ENCODE measurements at places on chromosomes 3 and 15.

DNA sequence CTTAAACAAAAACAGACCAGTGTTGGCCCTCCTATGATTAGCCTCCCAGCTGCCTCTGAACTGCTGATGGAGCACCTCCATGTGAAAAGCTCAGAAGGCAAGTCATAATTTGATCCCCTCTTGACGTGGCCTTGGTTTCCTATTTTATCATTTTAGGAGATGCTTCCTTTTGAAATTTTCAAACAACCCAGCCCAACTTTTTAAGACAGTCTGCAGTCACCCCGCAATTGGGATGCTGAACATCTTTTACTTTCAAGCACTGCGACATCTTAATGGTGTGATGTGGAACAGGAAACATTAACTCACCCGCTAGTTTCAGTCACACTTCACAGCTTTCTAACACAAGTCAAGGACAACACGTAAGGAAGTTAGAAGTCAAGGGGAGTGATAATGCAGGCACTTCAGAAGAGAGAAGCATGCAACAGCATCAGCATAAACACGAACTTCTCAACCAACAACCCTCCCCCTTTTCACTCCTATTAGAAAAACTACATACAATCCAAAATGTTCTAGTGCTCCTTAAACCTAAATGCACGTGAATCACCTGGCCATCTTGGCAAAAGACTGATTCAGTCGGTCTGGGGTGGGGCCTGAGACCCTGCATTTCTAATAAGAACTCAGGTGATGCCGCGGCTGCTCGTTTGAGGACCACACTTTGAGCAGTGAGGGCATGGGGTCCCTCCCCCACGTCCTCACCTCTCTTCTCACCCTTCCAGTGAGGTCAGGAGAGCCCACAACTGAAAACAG lies 161.5 kb downstream of the FOXP1 start:
- DNase-seq = no peak

DNA sequence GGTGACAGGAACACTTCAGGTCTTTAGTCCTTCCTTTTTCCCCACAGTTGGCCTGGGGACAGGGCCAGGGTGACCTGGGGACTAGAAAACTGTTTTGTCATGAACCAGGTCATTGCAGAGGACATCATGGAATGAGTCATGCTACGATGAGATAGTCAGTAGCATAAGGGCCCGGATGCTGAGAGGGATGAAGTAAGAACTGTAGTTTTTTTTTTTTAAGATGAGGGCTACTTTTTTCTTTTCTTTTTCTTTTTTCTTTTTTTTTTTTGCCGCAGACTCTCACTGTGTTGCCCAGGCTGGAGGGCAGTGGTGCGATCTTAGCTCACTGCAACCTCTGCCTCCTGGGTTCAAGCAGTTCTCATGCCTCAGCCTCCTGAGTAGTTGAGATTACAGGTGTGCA lies 8.0 kb downstream of the MAP2K5 start:
- DNase-seq = no peak

GRCh38 chr3:8505621-8506020 lies 4.0 kb downstream of the LMCD1 start:
- DNase-seq = no peak

DNA sequence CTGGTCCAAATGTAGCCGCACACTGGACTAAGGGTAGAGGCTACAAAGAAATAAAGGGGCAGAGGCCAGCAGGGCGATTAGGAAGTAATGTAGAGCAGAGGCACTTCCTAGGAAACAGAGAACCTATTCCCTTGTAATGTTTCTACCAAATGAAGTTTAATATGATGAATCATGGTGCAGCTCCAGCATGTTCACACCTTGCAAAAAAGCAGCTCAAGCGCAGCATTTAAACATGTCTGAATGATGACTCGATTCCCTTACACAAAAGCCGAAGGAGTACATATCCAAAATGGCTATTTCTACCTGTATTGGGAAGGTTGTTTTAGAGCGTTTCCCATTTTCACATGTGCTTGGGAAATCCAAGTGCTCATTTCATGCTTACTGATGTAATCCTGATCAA lies 204.8 kb downstream of the MECOM start:
- no peak for DNase-seq

GRCh38 chr15:101538177-101538576 lies 48.7 kb upstream of the PCSK6 start:
- DNase-seq = no peak

- DNase-seq = no peak
These were observed 9.5 kb downstream of the GORASP1 start for GRCh38 chr3:39097716-39098472.

- no peak for DNase-seq
These were observed 58.0 kb upstream of the SLC7A14 start for GRCh38 chr3:170643831-170644230.

- no peak for DNase-seq
These were observed 115.2 kb downstream of the ANO10 start for GRCh38 chr3:43506644-43507043.

- no peak for DNase-seq
These were observed 61.6 kb upstream of the CTDSPL start for GRCh38 chr3:37800022-37800551.

DNA sequence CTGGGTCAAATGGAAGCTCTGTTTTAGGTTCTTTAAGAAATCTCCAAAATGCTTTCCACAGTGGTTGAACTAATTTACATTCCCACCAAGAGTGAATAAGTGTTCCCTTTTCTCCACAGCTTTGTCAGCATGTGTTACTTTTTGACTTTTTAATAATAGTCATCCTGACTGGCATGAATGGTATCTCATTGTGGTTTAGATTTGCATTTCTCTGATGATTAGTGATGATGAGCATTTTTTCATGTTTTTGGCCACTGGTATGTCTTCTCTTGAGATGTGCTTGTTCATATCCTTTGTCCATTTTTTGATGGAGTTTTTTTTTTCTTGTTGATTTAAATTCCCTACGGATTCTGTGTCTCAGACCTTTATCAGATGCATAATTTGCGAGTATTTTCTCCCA lies 745.0 kb upstream of the BCHE start:
- DNase-seq = no peak

DNA sequence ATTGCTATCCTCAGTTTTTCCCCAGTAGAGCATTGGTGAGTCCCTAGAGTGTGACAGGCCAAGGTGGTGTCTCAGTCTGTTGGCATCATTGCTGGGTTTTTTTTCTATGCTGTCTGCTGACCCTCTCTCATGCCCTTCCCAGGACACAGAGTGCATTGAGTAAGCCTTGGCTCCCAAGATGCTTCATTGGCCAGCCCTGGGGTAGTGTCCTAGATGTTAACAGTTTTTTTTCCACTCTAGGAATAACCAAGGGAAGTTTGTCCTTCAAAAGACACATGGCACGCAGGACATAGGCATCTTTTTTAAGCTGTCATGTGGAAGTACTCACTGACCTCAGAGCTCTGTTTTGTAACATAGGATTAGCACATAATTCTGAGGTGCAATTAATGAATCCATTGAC lies 19.5 kb downstream of the ADAMTSL3 start:
- DNase-seq = no peak

- no peak for DNase-seq
These were observed 126.4 kb downstream of the GREM1 start for GRCh38 chr15:32844118-32844711.

DNA sequence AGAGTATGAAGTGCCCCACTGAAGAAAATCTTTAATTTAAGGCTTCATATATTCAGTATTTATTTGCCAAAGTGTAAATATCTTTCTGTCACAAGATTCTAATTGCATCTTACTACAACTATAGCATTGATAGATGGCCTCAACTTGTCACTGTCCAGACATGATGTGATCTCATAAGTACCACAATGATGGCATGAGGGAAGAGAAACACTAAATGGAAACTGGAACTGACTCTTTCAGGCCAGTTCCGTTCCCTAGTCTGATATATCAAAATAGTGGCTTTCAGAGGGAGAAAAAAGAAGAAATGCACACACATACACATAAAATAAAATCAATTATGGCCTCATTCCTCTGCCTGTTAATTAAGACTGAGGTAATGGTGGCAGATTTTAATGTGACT lies 615.7 kb downstream of the TBL1XR1 start:
- no peak for DNase-seq

DNA sequence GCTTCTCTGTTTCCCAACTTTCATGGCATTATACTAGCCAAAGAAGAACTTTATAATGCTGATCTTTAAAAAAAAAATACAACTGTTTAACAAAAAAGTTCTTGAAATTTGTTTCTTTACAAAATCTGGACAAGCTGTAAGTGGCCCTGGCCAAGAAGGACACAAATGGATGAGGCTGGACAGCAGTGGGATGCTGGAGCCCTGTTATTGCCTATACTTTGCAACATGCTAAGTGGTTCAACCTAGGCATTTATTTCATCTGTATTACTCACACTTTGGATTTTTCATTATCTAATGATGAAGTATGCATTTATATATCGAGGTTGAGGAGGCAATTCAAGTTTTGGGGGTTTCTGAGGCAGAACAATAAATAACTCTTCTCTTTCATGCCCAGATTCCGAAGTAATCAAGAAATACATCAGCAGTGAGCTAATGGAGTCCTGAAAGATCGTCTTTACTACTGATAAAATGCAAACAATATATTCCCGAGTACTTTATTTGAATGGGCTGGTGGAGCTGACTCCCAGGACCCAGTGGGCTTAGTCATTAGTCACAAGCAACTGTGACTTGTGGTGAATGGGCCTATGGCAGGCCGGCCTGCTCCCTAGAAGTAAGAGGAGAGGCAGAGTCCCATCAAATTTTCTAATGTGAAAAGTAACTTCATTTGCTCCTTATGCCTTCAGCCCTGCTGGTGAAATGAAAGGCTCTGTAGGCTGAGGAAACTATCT lies 177.3 kb upstream of the DPH6 start:
- no peak for DNase-seq

DNA sequence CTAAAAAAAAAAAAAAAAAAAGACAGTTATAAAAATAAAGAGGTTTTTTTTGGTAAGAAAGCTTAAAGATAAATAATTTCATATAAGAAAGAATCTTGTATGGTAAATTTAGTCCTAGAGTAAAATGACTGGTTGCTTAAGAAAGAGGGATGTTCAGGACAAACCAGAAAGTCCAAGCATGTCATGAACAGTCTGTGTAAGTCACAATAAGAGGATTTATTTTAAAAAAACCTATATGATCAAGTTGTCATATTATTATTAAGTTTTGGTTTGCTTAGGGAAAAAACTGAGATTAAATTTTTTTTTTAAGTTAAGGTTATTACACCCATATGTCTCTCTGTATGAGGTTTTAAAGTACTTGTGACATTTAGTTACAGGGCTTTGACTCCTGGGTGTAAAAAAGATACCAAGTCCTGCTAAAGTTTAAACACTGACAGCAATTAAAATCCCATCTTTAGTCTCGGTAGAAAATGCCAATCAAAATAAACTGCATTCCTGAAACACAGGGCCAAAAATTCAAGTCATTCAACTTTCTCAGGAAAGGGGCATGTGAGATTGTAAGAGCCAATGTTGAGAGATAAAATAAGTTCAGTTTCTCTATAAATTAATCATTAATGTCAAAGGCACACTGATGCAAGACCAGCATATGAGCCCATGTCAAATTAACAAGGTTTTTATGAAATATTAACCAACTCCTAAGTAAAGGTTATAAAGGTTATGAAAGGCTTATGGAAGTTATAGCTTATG lies 8.5 kb upstream of the BDH1 start:
- no peak for DNase-seq

GRCh38 chr3:124878561-124879336 lies 8.4 kb downstream of the ITGB5 start:
- DNase-seq = no peak

DNA sequence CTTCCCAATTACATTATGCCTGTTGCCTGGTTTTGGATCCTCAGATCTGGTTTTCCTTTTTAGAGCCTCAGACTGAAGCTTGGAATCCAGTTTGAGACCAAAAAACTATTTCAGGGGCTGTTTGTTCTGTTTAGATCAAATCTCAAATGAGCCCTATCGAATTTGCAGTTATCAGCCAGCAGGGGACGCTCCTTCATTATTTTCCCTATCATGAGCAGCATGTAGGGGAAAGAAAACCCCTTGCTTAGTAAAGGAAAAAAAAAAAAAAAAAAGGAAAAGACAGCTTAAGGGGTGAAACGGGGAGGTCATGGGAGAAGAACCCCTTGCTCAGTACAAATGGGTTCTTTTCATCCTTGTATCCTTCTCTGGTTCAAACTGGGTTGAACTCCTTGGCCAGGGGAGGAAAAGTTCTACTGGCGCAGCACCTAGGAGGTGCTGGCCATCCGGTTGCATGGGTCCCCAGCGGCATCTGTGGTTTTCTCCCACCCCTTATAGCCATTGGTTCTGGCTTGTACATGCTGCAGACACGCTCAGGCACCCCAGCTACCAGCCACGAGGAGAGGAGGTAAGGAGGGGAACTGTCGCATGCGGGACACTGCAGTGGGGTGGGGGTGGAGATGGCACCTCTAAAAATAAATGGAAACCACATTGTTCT lies 1375.1 kb upstream of the ALCAM start:
- DNase-seq = no peak

DNA sequence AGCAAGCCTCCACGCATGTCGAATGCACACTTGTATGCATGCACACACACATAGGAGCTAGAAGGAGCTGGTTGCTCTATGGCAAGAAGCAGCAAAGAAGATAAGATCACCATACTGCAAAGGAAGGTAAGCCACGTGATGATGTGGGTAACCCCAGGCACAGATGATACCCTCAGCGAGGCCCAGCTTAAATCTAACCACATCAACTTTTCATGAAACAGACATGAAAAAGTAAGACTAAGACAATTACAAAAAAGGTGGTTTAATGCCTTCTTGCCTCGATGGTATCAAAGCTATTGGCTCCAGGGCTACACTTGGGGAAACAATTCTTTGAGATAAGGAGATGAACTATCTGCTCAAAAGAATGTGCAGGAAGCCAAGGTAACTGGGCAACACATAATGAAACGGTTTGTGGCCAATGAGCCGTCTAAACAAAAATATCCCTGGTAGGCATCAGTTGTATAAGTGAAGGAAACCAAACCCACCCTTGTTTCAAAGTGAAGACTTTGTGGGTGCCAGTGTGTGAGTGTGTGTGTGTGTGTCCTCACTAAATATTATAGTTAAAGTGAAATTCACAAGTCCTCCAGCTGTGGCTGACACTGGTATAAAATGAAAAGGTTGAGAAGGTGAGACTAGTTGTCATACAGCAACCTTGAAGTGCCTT lies 365.7 kb upstream of the ICE2 start:
- peak; percentile 33 for DNase-seq

- DNase-seq = no peak
These were observed 74.2 kb upstream of the GAP43 start for GRCh38 chr3:115549071-115549470.

DNA sequence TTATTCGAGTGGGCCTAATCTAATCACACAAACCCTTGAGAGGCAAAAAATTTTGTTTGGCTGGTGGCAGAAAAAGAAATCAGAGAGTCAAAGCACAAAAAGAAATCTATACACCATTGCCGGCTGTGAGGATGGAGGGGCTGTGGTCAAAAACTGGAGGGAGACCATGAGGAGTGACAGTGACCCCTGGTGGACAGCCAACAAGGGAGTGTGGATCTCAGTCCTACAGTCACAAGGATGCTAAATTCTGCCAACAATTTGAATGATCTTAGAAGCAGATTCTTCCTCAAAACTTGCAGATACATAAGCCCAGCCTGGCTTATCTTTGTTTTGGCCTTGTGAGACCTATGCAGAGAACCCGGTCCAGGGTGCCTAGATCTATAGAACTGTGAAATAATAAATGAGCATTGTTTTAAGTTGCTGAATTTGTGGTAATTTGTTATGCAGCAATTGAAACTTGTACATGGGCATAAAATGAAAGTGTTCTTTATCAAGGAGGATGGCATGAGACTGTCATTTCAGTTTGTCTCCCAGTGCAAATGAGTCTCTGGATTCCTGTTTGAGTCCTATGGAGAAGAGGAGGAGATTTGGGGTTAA lies 103.0 kb upstream of the ARHGEF26 start:
- DNase-seq = no peak
